ENCODE measurements at places on chromosomes 5 and 9.

GRCh38 chr9:90070056-90070455 lies 465.2 kb downstream of the GADD45G start:
- no peak for DNase-seq

DNA sequence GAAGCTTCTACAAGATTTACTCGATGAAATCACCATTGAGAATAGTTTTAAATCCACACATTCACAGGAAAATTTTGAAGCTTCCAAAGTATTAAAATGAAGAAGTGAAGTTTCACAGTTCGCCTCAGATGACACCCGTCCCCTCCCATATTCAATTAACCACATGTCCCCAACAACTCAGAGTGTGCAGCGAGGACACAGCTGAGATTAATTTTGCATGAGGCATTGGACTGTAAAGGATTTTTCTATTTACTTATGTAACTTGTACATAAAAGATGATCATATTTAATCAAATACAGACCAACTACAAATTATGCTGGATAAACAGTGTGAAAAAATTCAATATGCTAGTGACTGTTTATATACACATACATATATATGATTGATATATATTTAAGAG lies 84.7 kb upstream of the OLFM1 start:
- no peak for DNase-seq

DNA sequence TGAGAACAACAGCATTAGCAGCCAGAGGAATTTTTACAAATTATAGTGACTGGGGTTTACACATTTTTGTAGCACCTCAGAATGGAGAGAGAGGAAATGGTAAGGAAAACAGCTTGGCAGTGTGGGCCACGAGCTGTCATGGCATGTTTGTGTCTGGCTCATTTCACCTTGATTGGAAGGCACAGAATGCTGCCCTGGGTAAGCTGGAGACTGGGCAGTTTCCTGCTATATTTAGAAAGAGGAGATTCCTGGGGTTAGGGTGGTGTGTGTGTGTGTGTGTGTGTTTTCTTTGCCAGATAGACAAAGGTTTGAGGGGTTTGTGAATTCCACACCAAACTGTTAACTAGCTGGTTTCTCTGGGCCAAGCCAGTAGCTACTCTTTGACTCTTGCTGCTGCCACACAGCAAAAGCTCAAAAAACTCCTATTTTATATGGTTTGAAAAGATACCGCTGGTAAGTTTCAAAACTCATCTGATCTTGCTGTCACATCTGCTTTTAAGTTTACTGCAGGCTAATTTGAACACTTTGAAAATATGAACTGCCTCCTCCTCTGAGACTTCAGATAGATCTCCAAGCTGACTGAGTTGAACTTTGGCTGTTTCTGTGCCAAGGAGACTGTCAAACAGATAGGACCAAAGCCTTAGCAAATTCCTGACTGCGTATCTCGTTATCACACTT lies 9.1 kb downstream of the ARHGAP26 start:
- no peak for DNase-seq

- DNase-seq = no peak
These were observed 8.9 kb upstream of the ZNF483 start for GRCh38 chr9:111516061-111516465.

- no peak for DNase-seq
These were observed 1185.5 kb upstream of the WWC1 start for GRCh38 chr5:167105941-167106340.

All from D341Med (cell line).